NCI-H524 (cell line): ENCODE measurements at places on chromosomes 2 and 18.
A peak's percentile ranks its signal among the peaks of the same experiment; 100 is the strongest.

DNA sequence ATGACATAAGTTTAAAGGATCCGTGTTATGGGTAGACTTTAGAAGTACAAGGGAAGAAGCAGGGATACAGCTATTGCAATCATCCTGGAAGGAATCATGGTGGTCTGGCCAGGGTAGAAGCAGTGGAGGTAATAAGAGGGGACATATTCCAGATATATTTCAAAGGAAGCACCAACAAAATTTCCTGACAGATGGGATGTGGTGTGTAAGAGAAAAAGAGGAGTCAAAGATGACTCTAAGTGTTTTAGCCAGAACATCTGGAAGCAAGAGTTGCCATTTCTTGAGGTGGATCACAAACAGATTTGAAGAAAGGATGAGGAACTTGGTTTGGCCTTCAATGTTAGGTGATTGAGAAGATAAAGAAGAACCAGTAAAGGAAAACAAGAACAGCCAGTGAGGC is 133.1 kb upstream of the CTAGE1 start:
- no peak for DNase-seq

- peak; percentile 48 for DNase-seq
Observed at GRCh38 chr2:128557831-128558241, 239.2 kb upstream of the HS6ST1 start.

GRCh38 chr18:63892566-63892965 is 5.1 kb downstream of the SERPINB2 start:
- no peak for DNase-seq

- no peak for DNase-seq
Observed at GRCh38 chr18:37574113-37574512, 8.5 kb upstream of the CELF4 start.

GRCh38 chr2:36482576-36483214 is 115.3 kb downstream of the FEZ2 start:
- DNase-seq = peak; percentile 11

- no peak for DNase-seq
Observed at GRCh38 chr2:102435741-102436140, 12.8 kb downstream of the IL18RAP start.

- peak; percentile 40 for DNase-seq
Observed at GRCh38 chr18:50662177-50662576, 102.3 kb downstream of the MAPK4 start.

DNA sequence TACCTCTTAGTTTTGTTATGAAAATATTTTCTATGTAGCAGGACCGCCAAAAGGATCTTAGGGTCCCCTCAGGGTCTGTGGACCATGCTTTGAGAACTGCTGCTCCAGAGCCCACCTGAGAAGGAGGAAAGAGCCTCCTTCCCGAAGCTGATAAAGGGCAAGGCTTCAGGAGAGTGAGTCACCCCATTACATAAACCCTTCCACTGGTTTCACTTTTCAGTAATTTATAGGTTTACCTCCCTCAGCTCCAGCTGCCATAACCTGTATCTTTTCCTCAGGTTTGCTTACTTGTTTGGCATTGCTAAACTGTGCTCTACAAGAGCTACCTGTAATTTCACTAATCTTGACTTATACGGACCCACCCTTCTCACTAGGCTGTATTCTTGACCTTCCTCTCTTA is 6.6 kb downstream of the TTLL4 start:
- DNase-seq = no peak

GRCh38 chr2:118371515-118371914 is 283.2 kb downstream of the INSIG2 start:
- peak; percentile 2 for DNase-seq
